Stimulated activated naive CD8-positive, alpha-beta T cell treated with anti-CD3 and anti-CD28 coated beads, Interleukin-15, amount 100 ng/mL, for 72 hours (primary cell): ENCODE measurements at places on chromosomes 1 and 21.

DNA sequence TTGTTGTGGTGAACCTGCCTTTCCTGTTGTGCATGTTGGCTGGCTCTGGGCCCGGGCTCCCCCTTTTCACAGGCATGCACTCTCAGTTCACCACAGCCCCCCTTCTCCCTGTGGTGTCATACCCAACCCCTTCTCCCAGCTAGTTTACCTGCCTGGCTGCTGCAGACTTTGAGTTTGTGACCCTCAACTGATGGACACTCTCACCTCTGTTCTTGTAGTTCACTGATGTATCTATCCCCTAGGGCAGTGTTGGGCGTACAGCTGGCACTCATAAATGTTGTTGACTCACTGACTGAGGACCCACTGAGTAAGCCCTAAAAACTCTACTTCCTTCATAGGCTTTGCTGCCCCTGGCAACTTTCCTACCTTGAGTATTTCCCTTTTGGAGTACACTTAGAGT lies 54.9 kb downstream of the WDR64 start:
- DNase-seq, result peak; percentile 5

GRCh38 chr1:173864179-173864867 lies 3.5 kb downstream of the GAS5 start:
- no peak for DNase-seq

- DNase-seq, result no peak
Measured at GRCh38 chr1:87176514-87176913, 152.2 kb upstream of the LMO4 start.

GRCh38 chr1:218959784-218960183 lies 213.9 kb upstream of the LYPLAL1 start:
- no peak for DNase-seq

DNA sequence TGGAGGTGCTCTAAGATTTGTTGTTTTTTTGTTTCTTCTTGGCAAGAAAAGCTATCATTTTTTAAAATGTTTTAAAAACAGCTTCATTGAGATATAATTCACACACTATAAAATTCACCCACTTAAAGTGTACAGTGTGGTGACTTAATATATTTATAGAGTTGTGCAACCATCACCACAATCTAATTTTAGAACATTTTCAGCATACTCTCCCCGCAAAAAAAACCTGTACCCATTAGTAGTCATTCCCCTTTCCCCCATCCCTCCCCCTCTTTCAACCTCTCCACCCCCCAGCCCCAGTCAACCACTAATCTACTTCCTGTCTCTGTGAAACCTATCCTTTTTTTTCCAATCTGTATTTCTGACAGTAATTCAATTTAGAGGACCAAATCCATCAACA lies 30.6 kb downstream of the ZC3H11B start:
- no peak for DNase-seq

- no peak for DNase-seq
Measured at GRCh38 chr1:170696591-170697290, 32.8 kb downstream of the PRRX1 start.

DNA sequence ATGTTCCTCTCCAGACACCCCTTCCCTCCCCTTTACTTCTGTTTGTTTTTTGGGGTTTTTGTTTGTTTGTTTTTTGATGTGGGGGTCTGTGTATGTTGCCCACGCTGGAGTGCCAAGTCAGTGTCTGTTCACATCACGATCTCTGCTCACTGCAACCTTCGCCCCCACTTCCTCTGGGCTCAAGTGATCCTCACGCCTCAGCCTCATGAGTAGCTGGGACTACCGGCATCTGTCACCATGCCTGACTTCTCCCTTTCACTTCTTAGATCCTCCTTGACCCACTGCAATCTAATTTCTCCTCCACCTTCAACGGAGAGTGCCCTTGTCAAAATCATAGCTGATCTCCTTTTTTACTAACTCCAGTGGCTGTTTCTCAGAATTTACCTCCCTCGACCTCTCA lies 100.7 kb upstream of the KIF26B start:
- no peak for DNase-seq

DNA sequence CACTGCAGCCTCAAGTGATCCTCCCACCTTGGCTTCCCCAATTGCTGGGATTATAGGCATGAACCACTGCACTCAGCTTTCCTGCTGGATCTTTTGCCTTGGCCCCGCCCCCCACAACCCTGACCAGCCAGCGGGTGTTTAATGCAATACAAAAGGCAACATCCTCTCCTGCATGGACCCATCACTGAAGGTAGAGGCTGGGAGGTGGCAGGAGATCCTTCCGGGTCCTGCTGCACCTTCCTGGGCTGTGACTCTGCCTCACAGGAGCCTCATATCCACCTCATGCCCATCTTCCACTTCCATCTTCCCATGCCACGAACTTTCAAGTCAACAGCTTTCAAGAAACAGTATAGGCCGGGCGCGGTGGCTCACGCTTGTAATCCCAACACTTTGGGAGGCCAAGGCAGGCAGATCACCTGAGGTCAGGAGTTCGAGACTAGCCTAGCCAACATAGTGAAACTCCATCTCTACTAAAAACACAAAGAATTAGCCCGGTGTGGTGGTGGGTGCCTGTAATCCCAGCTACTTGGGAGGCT lies 11.7 kb upstream of the WNT9A start:
- no peak for DNase-seq

- no peak for DNase-seq
Measured at GRCh38 chr1:65299328-65299727, 10.0 kb upstream of the DNAJC6 start.

DNA sequence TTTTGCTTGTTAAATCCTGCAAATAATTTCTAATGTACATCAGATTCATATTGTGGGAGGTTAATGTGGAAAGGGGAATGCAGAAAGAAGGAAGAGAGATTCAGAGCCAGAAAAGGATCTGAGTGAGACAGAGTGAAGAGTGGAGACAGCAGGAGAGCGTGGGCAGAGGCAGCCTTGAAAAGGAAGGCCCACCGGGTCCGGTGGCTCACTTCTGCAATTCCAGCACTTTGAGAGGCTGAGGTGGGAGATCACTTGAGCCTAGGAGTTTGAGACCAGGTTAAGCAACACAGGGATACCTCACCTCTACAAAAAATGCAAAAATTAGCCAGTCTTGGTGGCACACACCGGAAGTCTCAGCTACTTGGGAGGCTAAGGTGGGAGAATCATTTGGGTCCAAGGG lies 222.0 kb upstream of the RAB4A start:
- no peak for DNase-seq

DNA sequence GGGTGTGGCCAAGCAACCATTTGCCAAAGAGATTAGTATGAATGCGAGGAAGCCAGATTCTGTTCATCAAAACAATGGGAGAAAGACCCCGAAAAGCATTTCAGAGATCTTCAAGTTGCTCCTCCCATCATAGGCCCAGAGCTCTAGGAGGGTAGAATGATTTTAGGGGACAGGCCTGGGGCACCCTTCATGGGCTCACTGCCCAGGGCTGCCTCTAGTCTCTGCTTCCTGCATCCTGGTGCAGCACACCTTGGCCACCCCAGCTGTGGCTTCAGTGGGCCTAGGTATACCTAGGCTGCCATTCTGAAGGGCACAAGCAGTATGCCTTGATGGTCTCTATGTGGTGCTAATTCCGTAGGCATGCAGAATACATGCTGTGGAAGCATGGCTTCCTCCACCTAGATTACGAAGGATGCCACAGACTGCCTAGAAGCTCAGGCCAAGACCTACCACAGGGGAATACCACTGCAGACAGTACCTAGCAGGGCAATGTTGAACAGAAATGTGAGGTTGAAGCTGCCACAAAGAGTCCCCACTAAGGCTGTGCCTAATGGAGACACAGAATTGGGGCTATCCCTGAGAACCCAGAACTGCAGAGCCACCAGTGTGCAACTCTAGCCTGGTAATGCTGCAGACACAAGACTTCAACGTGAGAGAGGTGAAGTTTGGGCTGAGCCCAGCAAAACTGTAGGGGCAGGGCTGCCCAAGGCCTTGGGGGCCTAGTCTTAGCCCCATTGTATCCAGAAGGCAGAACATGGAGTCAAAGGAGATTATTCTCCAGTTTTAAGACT lies 158.8 kb downstream of the CLIC6 start:
- no peak for DNase-seq

DNA sequence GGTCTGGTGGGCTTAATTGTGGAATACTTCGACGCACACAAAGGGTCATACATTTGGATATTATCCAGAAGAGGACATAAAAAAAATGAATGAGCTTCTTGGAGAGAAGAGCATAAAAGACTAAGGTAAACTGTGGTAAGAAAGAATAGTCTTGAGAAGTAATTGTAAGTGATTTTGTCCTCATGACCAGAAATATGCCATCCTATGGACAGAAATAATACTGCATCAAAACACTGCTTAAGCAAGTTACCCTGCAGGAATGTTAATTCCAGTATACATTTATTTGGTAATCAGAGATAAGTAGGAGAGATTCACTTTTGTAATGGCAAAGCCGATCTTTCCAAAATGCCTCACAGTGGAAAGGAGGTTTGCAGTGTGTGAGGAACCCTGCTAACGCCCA lies 111.9 kb downstream of the NRIP1 start:
- no peak for DNase-seq

DNA sequence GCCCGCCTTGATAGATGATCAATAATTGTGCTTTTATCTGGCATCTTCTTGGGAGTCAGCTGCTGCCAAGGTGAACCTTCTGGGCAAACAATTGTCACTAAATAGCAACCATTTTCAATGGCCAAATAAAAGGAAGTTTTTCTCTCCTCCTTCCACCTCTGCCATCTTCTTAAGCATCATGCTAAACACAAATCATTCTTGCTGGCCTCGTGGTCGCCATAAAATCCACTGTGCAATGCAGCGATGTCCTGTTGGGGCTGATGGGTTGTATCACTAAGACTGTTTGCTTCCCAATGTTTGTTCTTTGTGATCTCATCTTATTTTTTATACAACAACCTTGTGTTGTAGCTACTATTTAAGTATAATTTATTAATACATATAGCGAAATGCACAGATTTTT lies 8.0 kb downstream of the MAN1C1 start:
- DNase-seq, result no peak

GRCh38 chr21:33662046-33662445 lies 19.7 kb downstream of the ITSN1 start:
- DNase-seq, result no peak

- DNase-seq, result no peak
Measured at GRCh38 chr1:121522061-121522759, 337.4 kb downstream of the SRGAP2C start.

GRCh38 chr1:42970143-42970542 lies 11.5 kb upstream of the SLC2A1 start:
- no peak for DNase-seq

GRCh38 chr21:43771698-43772424 lies 4.2 kb downstream of the CSTB start:
- DNase-seq, result no peak

- no peak for DNase-seq
Measured at GRCh38 chr1:159594625-159595405, 7.2 kb downstream of the APCS start.

- DNase-seq, result no peak
Measured at GRCh38 chr1:12129624-12130023, 37.2 kb upstream of the TNFRSF1B start.
